Stimulated activated CD4-positive, alpha-beta T cell treated with anti-CD3 and anti-CD28 coated beads, Interleukin-15, amount 100 ng/mL, for 1 hour (primary cell): ENCODE measurements at places on chromosomes 4 and X.
A peak's percentile ranks its signal among the peaks of the same experiment; 100 is the strongest.

DNA sequence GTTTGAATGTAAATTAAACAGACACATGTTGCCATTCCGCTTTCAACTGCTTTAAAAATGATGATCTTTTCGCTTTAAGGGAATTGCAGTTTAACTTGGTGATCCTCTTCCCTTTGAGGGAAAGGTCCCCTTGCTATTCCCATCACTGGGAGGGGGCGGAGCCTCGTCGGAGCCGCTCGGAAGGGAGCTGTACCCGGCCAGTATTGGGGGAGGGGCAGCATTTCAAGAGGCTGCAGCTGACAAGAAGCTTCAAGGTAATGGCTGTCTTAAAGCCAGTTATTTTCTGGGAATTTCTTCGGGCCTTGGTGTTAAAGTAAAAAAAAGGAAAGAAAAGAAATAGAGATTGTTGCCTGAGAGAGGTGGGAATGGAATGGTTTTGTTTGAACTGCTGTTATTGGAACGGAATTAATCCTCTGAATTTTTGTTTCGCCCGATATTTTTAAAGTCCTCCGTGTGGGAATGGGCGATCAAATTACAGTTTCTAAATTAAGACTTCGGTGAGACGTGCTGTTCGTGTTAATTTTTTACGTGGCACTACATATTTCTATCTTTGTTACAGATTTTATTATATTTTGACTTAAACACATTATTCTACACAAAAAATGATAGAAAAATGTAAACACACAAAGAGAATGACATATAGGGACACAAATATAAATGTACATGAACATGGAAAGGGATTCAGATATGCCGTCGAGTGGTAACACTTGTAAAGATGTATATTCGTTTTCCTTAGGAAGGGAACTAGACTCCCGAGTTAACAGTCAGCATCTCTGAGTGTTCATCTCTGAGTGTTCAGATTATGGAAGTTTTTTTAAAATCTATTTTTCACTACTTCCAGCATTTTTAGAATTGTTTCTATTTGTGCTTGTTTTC lies 9.2 kb downstream of the PWWP3B start:
- no peak for DNase-seq

GRCh38 chr4:116561768-116562167 lies 523.6 kb downstream of the TRAM1L1 start:
- no peak for DNase-seq

DNA sequence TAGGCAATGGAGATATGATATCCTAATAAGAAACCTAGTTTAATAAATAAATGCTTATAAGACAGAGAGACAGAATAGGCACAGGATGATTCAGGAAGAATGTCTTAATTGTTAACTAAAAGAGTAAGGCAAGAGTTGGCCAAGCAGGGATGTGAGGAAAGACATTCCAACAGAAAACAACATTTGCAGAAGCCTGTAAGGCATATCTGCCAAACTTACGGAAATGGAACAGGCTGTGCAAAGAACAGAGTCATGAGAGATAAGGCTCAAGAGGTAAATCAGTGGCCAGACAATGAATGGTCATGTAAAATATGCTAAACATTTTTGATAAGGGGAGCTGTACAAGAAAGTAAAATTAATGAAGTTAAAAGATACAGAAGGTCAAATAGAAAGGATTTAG lies 134.9 kb downstream of the KCTD8 start:
- no peak for DNase-seq

- DNase-seq: no peak
These were observed 208.4 kb upstream of the PCDH7 start for GRCh38 chr4:30511751-30512150.

DNA sequence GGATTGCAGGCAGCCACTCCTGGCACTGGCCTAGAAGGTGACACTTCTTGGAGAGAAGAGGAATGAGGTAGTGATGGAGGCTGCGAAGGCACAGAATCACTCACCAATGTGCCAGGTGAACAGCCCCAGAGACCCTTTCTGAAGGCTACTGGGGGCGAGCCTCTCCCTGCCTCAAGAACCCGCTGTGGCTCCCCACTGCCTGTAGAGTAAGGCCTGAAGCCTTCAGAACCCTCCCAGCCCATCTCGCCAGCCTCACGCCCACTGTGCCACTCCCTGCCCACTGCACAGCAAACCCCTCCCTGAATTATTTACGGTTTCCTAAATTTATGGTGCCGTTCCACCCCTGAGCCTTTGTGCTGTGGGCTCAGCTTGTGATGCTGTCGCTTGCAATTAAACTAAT lies 24.2 kb upstream of the SORCS2 start:
- no peak for DNase-seq

DNA sequence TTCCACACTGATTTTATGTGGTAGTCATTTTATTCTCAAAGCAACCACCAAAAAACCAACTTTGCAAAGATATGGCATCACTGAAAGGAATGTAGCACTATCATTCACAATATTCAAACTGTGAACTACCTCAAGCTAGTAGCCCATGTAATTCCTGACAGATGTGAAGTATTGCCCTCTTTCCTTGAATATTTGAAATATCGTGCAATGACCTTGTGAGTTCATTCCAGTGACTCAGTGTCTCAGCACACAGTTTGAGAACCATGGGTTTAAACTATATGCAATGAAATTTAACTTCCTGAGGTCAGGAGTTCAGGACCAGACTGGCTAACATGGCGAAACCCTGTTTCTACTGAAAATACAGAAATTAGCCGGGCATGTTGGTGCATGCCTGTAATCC lies 20.9 kb upstream of the IQCM start:
- DNase-seq: no peak

DNA sequence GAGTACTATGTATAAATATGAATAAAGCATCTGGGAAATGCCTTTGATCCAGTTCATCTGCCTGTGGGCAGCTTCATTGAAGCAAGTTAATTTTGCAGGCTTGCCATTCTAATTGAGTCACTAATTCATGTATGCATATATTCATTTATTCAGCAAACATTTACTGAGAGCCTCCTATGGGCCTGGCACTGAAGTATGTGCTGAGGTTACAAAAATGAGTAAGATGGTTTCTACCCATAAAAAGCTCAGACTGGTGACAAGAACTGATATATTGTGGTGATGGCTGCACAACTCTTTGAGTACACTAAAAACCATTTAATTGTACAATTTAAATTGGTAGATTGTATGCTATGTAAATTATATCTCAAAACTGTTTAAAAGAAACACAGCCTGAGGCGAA lies 1.1 kb upstream of the MRPL1 start:
- no peak for DNase-seq

- DNase-seq: no peak
These were observed 194.4 kb upstream of the LDB2 start for GRCh38 chr4:17092736-17093437.

- no peak for DNase-seq
These were observed 39.4 kb downstream of the PPM1K start for GRCh38 chr4:88244816-88245579.

GRCh38 chrX:8760021-8760420 lies 28.1 kb upstream of the ANOS1 start:
- DNase-seq: no peak

- no peak for DNase-seq
These were observed 102.5 kb downstream of the SH3RF1 start for GRCh38 chr4:169167957-169168858.

- no peak for DNase-seq
These were observed 1.8 kb upstream of the ARHGEF38 start for GRCh38 chr4:105550641-105551040.

- no peak for DNase-seq
These were observed 10.7 kb upstream of the BCLAF3 start for GRCh38 chrX:20001588-20001987.

- DNase-seq: no peak
These were observed 659.8 kb upstream of the MAGEB2 start for GRCh38 chrX:29555465-29556091.

GRCh38 chrX:69097451-69098236 lies 67.6 kb downstream of the PJA1 start:
- DNase-seq: no peak

DNA sequence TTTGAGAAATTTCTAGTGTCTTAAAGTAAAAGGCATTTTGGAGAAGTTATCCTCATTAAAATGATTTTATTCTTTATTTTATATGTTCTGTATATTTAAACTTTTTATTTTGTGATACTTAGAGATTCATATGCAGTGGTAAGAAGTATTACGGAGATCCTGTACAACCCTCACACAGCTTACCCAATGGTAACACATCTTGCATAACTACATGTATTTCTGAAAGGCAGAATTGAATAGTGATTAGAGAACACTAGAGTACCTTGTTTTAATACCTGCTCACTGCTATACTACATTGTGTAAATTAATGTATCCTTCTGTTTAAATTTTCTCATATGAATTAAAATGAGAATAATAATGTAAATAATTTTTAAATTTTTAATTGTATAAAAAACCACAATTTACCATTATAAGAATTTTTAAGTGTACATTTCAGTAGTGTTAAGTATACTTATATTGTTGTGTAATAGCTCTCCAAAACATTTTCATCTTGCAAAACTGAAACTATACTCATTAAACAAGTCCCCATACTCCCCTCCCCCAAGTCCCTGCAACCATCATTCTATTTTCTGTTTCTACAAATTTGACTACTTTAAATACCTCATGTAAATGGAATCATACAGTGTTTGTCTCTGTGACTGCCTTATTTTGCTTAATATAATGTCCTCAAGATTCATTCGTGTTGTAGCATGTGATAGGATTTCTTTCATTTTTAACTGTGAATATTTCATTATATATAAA lies 45.4 kb downstream of the INTS12 start:
- no peak for DNase-seq

- peak; percentile 26 for DNase-seq
These were observed 499 bp downstream of the CYP2U1 start for GRCh38 chr4:107931775-107932321.

- no peak for DNase-seq
These were observed 36.0 kb upstream of the SORCS2 start for GRCh38 chr4:7156328-7156727.
